ENCODE measurements at places on chromosomes 6 and 20.

DNA sequence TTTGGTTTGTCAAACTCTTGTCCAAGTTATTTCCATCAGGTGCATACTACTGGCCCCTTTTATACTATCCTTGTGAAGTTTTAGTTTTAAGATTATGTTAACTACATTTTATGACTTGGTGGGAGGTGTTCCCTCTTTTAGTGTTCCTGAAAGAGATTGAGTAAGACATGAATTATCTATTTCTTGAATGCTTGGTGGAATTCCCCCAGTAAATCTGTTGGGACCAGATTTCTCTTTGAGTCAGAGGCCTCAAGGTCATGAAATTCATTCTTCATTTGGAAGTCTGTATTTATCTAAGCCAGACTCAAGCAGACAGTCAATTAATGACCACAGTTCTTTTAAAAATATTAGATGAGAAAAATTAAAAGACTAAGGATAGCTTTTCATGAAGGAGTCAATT, 81.3 kb downstream of the MOXD1 start:
- no peak for DNase-seq

DNA sequence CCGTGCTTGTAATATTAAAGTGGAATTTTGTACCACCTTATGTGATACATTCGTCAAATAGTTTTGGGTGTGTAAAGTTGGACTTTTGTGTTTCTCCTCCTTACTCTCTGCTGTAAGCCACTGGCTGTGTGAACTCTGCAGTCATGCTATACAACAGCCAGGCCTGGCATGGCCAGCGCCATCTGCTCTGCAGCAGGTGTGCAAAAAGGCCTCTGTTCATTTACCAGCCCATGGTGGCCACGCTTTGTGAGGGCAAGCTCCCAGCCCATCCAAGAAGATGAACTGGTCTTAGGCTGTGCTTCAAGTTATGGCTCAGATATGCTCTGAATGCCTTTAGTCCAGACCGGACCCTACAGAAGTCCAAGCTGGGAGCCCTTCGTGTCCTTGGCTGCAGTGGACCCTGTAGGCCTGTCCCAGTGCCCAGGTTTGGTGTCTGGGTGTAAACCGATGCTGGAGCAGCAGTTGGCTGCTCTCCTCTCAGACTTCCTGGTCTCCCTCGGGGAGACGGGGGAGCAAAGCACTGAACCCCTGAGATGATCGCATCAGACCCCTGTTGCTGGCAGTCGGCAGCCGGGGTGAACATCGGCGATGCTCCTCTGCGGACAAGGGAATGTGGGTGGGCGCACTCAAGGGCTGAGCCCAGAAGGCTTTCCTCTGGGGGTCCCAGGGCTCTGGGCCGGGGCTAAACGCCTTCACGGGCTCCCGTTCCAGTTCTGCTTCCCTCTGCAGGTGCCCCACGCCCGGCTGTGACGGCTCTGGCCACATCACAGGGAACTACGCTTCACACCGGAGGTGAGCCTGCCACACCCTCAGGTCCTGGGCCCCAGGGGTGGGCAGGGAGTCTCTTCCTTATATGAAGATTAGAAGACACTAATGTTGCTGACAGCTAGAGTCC, 28.6 kb upstream of the PCMTD2 start:
- DNase-seq, result peak; percentile 1

DNA sequence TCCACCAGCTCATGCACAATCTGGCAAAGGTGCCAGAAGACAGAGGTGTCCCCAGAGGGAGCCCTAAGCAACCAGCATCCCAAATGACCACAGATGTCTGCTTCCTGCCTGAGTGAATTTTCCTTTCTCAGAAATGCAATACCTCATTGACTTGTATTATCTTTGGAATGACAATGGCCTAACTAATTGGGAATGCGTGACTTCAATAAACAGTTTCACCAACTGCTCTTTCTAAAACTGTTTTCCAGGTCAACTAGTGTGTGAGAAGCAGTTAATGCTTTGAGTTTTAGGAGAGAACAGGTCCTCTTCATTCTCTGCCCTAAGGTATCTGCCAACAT, 108.9 kb upstream of the SNX9 start:
- no peak for DNase-seq

- DNase-seq, result no peak
Measured at GRCh38 chr6:134162932-134163331, 110.5 kb upstream of the SLC2A12 start.

GRCh38 chr20:16098890-16099639, 474.2 kb downstream of the KIF16B start:
- no peak for DNase-seq

DNA sequence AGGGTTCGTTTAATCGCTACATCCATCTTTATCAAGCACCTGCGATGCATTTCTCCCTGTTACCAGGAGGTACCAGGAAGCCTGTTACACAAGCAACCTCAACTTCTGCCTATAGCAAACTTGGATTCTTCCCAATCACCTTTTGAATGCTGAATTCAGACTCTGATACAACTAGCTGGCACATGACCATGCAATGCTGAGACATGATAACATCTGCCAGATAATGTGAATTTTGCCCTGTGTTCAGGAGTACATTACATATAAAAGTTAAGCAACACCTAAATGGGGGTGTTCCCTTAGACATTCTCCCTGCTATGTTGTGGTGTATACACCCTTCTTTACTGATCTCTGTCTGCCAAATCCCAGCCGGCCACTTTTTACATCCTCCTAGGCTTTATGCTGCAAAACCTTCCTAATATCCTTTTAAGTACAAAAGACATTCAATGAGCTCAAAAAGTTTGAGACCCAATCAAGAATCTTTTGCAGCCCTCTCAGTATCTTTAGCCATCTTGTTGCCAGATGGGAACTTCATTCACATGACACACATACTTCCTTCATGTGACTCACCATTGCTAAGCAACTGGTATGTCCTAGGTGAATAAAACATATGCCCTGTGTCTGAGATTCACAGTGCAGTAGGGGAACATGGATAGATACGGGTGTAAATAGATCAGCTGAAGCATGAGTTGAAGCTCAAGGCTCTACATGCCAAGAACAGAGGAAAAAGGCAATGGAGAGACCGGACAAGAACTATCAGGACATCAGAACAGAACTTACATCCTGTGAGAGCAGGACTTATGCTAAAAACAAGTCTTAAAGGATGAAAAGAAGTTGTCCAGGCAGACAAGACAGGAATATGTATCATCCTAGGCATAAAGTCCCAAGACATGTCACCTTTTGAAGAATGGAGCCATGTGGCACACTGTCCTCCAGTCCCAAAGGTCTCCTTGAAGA, 84.3 kb downstream of the ZHX3 start:
- DNase-seq, result no peak

GRCh38 chr6:123223461-123223860, 227.4 kb downstream of the CLVS2 start:
- DNase-seq, result no peak

DNA sequence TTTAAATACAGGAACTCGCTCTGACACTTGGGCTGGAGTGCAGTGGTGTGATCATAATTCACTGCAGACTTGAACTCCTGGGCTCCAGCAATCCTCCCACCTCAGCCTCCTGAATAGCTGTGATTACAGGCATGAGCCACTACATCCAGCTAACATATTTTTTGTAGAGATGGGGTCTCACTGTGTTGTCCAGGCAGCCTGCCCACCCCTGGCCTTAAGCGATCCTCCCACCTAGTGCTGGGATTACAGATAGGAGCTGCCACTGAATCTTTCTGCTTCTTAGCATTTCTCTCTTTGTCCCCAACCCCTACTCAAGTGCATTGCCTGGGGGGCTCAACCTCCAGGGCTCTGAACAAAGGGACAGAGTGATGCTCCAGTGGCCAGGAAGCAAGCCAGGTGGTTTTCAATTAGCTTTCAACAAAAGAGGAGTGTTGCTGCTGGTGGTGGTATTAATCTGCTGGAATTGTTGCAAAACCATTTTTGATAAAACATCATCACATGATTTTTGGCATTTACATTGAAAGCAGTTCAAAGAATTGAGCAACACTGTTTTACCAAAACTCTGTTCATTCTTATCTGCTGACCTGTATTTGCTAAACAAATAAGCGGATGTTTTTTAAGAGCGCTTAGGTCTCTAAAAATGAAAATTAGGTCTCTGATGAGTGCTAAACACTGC, 40.4 kb upstream of the BPIFA2 start:
- no peak for DNase-seq
